ENCODE measurements at places on chromosomes 7 and 10.
A peak's percentile ranks its signal among the peaks of the same experiment; 100 is the strongest.

DNA sequence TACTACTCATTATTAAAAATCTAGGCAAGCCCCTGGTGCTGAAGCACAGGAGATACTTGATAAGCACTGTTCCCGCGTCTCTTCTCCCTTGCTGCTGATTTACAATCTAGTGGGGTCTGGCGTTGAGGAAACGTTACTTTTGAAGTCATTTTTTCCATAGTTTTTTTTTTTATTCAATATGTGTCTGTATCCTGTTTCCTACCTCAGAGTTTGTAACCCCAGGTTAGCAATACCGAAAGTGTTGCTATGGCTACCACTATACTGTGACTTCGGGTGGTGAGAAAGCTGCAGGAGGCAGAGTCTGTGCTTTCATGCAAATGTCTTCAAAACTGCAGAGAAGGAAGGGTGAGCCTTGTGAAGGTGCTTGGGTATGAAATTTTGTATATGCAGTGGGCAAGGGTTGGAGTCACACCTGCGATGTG, 458.8 kb upstream of the GHITM start:
- peak; percentile 78 for DNase-seq

DNA sequence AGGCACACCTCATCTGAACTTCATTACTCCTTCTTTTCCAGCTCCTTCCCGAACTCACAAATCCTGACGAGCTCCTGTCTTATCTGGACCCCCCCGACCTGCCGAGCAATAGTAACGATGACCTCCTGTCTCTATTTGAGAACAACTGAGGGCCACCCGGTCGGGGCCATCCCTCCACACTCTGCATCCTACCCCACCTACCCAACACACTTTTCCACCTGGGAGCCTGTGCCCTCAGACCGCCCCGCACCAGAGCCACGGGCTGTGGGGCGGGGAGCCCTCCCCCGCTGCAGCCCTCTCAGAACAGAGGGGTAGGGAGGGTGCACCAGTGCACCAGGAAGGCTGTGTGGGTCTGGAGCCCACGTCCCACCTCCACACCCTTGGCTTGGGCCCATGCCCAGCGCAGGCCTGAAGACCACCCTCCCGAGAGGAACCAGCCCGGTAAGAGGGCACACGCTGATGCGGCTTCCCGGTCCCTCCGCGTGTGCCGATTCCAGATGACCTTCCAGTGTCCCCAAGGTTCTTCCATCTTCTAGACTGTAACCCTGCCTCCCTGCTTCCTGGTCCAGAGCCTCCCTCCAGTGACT, 34.6 kb upstream of the PPIF start:
- DNase-seq, result no peak

- DNase-seq, result no peak
Measured at GRCh38 chr10:1358147-1358546, 302.0 kb downstream of the WDR37 start.

DNA sequence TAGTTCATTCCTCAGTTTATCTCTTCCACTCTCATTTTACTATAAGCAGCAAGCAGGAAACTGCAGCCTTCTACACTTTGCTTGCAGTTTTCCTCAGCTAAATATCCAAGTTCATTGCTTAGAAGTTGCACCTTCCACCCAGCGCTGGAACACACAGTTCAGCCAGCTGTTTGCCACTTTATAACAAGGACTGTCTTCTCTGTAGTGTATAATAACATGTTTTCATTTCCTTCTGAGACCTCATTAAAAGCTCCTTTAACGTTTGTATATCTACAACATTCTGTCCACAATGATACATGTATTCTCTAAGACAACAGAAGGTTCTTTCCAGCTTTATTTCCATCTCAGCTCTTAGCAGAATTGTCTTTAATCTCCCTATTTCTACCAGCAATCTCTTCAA, 74.1 kb downstream of the GNAI1 start:
- no peak for DNase-seq

GRCh38 chr10:120188950-120189349, 268.1 kb upstream of the PLPP4 start:
- DNase-seq, result no peak

DNA sequence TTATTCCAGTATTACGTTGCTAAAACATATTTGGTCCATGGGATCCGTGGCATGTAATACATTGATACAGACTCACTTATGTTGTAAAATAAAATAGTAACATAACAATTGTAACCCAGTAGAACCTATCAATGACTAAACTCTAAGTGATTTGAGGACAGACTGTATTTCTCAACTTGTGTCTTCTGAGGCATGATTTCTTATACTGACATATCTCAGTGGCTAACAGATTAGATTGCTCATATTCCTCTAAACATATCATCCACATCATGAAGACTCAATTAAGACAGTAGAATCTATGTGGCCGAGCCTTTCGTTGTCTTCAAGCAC, 72.3 kb downstream of the CREB5 start:
- no peak for DNase-seq

DNA sequence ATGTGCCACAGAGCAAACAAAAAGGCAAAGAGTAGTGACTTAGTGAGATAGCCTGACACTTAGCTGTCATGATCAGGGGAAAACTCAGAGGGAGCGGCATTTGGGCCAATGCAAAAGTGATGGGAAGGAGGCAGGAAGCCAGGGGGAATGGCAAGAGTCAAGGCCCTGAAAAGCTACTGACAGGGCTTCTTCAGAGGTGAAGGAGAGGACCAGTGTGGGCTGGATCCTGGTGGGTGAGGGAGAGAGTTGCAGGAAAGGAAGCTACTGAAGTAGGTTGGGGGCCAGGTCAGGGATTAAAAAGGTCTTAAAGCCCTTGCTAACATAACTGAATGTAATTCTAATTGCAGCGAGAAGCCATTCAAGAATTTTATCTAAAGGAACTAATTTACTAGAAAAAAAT, 117.0 kb downstream of the AASS start:
- no peak for DNase-seq

GRCh38 chr7:30476459-30477145, 2.0 kb downstream of the NOD1 start:
- DNase-seq, result no peak

DNA sequence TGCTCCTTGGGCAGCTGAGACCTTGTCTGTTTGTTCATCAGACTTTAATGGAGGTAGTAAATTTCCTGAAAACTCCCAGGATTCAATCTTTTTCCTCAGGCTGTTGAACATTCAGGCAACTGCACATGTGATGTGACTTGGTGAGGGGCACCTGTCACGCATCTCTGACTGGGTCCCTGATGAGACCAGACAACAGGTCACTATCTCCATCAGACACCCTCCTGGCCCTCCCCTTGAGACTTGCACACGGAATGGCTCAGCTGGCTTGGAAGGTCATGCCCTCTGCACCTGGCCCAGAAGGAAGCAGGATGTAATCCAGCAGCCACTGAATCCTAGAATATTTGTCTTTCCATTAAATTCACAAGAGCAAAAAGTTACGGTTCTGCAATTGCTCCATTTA, 15.9 kb downstream of the AQP1 start:
- DNase-seq, result no peak

- no peak for DNase-seq
Measured at GRCh38 chr10:8396675-8397074, 342.2 kb downstream of the GATA3 start.

DNA sequence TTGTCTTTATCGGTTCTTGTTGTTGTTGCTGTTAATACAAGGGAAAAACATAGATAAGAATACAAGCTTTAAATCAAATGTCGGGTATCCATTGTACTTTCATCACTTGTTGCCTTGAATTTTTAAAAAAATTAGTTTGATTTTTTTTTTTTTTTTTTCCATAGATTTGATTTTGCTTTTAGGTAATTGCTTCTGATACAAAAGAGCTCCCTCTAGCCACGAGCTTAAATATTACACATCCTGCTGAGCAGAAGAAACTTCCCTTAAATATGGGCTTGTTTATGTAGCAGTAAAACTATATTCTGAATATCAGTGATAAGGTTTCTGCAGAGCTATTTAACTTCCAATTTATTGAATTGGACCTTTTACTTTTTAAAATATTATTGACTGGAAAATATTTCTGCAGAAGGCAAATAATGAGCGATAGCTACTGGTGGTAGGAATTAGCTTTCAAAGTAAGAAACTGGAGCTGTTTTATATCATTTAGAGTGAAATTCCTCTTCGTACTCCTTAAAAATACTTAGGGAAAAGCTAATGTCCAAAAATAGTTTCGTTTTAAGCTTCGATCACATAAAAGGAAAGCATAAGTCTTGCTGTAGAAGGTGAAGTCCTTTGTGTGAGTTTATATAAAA, 216.9 kb downstream of the POLR1F start:
- DNase-seq, result peak; percentile 14

- DNase-seq, result no peak
Measured at GRCh38 chr7:119903085-119903484, 369.9 kb upstream of the KCND2 start.

DNA sequence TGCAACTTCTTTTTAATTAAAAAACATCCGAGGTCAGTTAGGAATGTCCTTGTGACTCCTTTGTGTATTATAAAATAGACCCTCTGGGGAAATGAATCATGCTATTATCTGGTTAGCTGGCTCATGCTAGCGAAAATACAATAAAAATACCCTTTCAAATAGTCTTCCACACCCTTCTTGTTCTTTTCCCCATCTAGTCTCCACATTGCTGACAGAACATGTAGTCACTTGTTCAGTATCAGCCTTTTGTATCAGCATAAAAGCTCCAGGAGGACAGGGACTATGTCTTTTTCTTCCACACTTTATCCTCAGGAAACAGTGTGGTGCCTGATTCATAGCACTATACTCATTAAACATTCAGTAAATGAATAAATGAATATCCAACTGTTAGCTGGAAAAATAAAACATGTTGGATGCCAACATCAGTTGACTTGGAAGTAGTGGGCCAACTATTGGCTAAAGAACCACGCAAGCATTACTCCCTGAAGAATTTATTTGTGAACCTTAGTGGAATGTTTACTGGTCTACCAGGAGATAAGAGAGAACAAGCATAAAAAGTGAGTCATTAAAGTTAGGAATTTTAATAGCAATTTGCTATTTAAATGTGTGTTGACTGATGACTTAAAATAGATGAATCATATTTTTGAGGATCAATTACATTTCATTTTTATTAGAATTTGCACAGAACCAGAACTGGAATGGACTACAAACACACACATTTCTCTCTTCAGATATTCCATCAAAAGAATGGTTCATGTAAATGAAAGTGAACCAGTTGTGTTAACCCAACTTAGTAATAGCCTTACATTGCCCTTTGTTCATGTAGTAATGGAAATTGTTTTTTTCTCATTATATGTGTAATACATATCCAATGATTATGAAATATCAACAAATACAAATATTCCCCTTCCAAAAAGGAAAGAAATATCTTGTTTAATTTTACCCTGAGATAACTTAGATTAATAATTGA, 129.6 kb downstream of the DKK1 start:
- DNase-seq, result no peak

GRCh38 chr10:14191871-14192270, 138.9 kb downstream of the FRMD4A start:
- DNase-seq, result no peak

GRCh38 chr7:96992192-96993005, 13.0 kb upstream of the DLX6 start:
- DNase-seq, result no peak

GRCh38 chr10:90112681-90113080, 411.3 kb downstream of the KIF20B start:
- no peak for DNase-seq

DNA sequence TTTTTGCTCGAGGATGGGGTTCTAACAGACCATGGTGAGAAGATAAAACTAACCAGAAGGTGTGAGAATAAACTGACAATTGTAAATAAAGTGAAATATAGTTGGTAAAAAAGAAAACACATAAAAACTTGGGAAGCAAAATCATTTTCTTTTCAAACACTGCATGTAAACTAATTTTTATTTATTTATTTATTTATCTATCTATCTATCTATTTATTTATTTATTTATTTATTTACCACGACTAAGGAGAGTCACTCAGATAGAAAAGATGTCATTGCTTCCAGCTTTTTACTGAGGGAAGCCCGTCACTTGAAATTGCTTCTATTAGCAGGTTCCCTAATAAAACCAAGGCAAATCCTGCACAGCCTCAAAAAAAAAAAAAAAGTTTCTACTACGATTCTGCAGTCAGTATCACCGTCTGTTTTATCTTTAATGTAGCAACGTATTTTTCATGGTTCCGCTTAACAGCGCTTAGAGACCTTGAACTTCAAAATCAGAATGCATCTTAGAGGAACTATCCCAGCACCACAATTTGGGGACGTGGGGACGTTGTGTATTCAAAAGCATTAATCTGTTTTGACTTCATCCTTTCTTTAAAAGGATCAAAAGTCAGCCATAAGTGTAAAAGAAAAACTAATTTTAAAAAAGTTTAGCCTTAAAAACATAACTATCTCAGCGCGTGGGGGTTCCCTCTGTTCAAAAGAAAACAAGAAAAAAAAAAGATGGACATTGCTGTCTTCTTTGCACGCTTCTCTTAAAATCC, 33.3 kb upstream of the EBLN1 start:
- DNase-seq, result no peak

- no peak for DNase-seq
Measured at GRCh38 chr7:116159711-116160110, 50.6 kb upstream of the TES start.

- no peak for DNase-seq
Measured at GRCh38 chr7:73758581-73759138, 11.4 kb downstream of the CLDN3 start.

GRCh38 chr10:119325131-119325530, 117.8 kb downstream of the GRK5 start:
- DNase-seq, result no peak

DNA sequence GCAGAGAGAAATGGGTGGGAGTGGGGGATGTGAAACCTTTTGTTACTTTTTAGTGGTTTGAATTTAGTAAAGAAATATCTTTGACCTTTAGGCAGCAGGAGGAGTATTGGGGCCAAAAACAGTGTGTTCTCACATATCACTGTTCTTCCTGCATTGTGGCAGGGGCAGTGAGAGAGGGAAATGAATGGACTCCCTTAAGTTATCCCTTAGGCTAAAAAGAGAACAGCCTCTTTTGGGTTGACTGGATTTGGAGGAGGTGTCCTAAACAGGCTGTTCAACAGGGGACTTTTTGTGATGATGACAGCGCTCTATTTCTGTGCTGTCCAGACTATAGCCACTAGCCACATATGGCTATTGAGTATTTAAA, 22.3 kb downstream of the ZNF775 start:
- peak; percentile 45 for DNase-seq

DNA sequence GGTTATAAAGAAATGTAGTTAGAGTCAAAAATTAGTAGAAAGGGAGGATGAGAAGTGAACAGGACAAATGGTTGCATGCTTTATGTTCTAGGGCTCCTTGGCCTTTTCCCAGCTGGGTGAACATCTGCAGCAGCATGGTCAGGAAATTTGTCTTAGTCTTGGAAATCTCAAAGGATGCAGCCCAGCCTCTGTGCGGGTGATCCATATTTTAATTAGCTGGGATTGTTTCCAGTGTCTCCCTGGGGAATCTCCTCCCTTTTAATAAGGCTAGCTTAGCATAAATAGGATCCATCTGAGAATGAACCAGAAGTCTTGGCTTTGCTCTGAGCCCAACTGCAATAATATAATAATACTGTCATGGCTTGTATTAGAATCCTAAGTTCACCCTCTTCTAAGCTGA, 198.3 kb downstream of the PRKG1 start:
- no peak for DNase-seq
